ENCODE measurements at places on chromosomes 13 and 19.

GRCh38 chr13:38213314-38213713, 136.3 kb upstream of the UFM1 start:
- no peak for DNase-seq

- no peak for DNase-seq
These were observed 34.7 kb downstream of the COL4A1 start for GRCh38 chr13:110272227-110272626.

- no peak for DNase-seq
These were observed 4.9 kb upstream of the PTBP1 start for GRCh38 chr19:792306-792885.

- DNase-seq = no peak
These were observed 2678.4 kb downstream of the PCDH9 start for GRCh38 chr13:64551755-64552154.

- DNase-seq = no peak
These were observed 14.8 kb downstream of the PLEKHJ1 start for GRCh38 chr19:2221250-2221831.

GRCh38 chr13:113393226-113393562, 29.3 kb upstream of the GRTP1 start:
- DNase-seq = no peak

- DNase-seq = no peak
These were observed 34.2 kb downstream of the THSD1 start for GRCh38 chr13:52371736-52372247.

DNA sequence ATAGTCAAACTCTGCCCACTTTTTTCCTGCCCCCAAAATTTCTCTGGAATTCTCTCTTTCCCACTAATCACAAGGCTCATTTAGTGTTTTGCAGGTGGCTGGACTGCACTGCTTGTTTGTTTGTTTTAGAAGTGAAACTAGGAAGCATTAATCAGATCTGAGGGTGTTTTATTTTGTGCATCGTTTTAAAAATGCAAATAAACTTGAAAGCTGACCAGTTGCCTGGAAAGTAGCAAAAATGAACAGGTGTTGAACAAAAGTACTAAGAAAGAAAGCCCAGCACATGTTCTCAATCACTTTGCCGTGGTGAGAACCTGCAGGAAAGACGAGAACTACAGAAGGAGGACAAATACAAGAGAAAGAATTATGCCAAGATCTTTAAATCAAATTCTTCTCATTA, 365.5 kb downstream of the PCDH9 start:
- no peak for DNase-seq

DNA sequence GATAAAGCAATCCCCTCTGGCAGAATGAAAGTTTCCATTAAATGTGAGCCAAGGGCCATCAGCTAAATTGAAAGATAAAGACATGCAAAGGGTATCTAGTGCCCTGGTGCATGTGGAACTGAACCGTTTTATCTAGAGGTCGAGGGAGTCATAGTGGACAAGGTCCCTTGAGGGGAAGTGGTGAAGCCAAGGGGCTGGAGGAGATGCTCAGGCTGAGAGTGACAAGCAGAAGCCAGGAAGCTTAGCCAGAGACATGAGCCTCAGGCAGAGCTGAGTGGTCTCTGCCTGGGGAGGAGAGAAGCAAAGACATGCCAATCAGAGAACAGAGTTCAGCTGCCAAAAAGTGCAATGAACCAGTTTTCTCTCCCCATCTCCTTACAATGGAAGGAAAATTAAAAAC, 68.1 kb upstream of the SLC10A2 start:
- DNase-seq = no peak

DNA sequence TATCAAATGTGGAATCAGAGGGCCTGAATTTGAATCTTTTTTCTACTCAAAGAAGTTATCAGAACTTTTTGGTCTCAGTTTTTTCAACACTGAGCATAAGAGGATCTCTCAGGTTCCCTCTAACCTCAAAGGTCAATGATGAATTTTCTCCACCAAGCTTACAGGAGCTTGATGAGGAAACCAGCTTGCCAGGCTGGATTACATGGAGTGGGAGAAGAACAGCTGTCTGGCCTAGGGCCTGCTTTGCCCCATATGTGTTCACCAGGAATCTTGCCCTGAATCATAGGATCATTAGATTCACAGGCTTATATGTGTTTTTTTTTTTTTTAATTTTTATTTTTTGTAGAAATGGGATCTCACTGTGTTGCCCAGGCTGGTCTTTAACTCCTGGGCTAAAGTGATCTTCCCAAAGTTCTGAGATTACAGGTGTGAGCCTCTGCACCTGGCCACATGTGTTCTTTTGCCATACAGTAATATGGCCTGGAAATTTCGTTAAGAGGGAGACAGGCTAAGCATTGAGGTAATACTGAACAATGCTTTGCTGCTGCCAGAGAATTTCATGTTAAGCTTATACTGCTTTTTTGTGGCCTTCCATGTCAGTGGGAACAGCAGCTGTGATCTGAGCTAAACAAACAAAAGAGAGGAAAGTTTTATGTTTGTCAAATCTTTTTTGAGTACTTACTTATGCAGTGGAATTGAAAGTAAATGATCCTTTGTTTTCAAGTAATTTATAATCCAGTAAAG, 110.6 kb downstream of the DNAJC3 start:
- no peak for DNase-seq

DNA sequence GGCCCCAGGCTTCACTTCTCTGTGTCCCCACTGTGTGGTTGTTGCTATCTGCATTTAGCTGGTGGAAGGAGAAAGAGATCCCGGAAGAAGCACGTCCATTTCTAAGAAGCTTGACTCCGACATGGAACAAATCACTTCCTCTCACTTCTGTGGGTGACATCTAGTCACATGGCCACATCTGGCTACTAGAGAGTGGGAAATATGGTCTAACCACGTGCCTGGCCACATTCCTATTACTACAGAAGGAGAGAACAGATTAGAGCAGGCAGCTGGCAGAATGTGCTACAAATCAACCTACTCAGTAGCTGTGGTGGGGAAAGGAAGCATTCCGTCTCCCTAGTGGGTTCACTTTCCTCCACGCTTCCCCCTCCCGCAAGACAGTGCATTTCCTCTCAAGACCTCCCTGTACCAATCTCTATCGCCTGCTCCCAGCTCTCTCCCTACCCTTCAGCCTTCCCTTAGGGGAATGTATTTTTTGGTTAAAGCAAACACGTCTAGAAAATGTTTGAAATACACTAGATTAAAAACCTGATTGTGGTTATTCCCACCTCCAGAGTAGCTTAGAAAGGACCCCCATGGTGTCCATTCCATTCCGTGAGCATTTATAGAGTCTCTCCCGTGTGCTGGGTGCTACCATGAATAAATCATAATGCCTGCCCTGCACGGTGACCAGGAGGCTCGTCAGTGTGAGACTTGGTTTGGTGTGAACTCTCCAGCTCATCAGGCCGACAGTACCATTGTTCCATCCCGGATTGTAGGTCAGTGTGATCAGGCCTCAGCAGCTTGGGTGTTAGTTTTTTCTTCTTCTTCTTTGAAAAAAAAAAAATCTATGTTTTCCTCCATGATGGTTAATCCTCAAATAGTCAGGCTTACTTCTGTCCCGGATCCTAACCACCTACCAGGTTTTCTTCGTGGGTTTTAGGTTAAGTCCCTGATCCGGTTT, 8.0 kb upstream of the AMER2 start:
- DNase-seq = no peak

DNA sequence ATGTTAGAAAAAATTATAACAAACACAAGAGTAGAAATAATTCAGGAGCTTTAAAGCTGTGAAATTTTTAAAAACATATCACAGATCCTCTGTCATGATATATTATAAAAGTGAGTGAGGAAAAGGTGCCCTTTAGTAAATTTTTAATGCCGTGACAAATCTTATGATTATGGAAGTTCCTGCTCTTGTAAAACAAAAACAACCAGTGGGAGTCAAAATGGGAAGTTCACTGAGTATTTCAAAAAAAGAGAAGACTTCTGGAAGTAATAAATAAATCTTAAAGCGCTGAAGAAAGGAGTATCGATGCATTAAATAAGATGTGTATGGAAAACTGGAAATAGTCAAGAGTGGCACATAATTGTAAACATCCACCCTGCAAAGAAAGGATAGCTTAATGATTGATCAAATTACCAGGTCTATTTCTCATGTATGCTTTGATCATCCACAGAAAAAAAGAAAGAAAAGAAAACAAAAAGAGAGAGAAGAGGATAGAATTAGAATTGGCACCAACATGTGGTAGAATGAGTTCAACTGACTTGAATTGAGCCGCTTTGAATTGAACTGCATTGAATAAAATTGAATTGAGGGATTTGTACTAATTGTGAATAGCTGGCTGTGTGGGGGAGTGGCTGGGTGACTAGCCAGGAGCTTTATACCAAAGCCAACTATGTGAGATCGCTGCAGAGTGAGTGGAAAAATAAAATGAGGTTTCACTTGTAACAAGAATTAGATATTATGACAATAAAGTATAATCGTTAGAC, 647.6 kb upstream of the SPRY2 start:
- no peak for DNase-seq

DNA sequence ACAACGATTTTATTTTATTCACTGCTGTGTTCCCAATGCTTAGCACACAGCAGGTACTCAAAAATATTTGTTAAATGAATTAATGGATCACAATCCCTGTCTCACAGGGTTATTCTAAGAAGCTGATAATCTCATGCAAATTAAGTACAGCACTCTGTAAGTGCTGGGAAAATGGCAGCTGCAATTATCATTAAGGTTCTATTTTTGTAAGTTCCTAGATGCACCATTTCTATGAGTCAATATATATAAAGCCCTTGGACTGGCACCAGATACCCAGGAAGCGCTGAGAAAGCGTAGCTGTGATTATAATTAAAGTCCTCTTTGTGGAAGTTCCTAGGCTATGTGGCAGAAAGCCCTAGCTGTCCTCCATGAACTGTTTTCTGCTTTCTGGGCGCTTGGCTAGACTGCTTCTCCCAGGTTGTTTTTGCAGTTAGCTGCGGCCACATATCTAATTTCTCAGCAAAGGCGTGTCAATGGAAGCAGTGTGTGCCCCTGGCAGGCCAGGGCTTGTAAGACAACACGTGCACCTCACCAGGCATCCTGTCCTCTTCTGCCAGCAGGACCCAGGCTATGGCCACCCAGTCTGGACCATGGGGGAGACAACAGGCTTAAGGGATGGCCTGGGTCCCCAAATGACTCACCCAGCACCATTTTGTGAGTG, 5.2 kb upstream of the SRRM5 start:
- DNase-seq = no peak

DNA sequence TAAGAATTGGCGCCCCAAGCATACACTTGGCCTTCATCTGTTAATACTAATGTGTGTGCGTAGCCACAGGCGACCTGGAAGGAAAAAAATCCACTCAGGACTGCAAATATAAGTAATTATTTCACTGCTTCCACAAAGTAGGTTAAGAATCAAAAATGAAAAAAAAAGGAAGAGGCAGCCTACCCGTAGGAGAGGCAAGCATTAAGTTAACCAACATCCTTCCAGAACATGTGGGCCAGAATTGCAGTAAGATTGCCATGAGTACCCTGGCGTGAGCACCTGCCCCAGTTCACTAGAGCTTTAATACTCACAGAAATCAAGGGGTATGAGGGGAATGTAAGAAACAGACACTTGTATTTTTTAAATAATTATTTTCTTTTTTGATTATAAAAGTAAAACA, 22.2 kb downstream of the RCBTB2 start:
- no peak for DNase-seq

- DNase-seq = no peak
These were observed 329.0 kb downstream of the OLFM4 start for GRCh38 chr13:53357582-53357981.

- no peak for DNase-seq
These were observed at the start of gene FFAR2 for GRCh38 chr19:35447606-35448469. Gene FFAR2, plus strand, starts transcription at chr19:35448257. Its CDS starts 1,458 bp downstream, at chr19:35449715.

DNA sequence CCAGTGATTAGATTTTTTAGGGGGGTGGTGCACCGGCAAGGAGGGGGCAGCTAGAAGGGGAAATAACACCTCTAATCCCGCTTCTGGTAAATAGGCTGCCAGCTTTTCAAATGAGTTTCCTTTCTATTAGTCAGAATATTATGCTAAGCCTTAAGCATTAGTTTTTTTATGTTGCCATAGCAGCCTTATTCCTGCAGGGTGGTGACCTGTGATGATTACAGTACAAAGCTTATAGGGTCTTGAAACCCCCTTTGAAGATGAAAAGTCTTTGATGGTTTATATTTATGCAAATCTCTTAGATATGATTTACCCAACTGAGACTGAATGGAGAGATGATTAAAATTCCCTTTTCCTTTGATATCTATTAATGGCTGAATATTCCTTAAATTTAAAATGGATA, 109.8 kb downstream of the ZIC5 start:
- no peak for DNase-seq

GRCh38 chr19:13652810-13653590, 111.3 kb upstream of the MRI1 start:
- DNase-seq = no peak

GRCh38 chr19:7349961-7350711, 1.4 kb downstream of the ARHGEF18 start:
- no peak for DNase-seq

GRCh38 chr13:96837809-96838208, 156.5 kb downstream of the OXGR1 start:
- DNase-seq = no peak

DNA sequence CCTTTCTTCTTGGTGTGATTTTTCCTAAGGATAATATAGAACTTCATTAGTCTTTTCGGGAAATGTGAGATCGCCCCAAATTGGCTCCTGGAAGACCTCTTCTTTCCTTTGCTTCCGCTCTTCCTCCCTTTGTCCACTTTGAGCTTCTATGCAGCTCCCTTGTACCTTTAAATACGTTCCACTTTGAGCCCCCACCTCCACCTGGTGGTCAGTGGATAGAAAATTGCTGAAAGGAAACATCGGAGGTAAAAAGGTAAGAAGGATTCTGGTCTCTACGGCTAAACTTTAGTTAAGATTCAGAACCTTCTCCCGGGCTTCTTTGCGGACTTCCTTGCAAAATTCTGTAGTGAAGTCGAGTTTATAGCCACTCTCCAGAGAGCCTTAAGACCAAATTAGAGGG, 55.0 kb upstream of the TM9SF2 start:
- DNase-seq = no peak

GRCh38 chr19:11265785-11266236, 3.5 kb upstream of the DOCK6 start:
- DNase-seq = no peak

DNA sequence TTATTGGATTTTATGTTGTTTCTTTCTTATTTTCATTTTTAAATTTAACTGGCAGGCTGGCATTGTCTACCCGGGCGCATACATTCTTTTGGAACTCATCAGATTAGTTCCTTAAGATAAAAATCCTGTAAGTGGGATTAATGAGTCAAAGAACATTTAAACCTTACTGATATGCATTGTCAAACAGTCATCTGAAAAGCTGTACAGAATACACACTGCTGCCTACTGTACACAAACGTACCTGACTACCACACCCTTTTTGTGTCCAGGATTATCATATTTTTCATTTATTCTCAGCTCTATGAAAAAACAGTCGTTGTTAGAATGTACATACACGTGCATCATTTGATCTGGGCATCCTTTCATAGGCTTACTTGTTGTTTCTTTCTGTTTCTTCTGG, 358.3 kb downstream of the EFNB2 start:
- no peak for DNase-seq

DNA sequence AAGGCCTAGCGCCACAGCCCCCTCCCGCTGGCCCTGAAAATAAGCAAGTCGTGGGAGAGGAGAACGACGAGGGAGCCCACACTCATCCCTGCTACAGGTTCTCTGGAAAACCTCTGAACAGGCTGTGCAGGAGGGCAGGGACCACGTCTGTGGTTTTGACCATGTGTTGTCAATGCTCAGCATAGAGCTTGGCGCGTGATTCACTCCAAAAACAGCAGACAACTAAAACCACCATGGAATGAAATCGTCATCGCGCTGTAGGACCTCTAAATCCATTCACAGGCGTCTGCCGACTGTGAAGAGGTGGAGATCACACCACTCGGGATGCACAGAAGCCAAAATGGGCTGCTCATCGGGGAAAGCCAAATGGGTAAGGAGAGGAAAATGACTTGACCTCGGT, 121.3 kb downstream of the COL4A1 start:
- no peak for DNase-seq

- no peak for DNase-seq
These were observed 257.3 kb upstream of the MAB21L1 start for GRCh38 chr13:35733827-35734226.
